ENCODE measurements at places on chromosomes 12 and 14.

- DNase-seq: no peak
These were observed 33.8 kb upstream of the ATP2B1 start for GRCh38 chr12:89742337-89743022.

DNA sequence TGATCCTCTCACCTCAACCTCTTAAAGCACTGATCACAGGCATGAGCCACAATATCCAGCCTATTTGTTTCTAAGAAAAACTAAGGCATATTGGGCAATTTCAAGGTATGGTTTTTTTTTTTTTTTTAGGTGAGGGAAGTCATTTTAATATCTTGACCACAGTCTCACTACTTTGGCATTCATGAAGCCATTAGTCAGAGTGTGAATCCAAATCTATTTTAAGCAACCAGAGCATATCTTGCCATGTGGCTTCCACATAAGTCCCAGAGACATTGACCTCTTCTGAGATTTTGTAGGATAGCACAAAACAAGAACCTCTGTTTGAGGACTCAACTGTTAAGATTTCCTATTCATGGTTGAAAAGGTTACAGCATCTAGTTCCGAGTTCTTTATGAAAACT lies 130.3 kb upstream of the RBM19 start:
- no peak for DNase-seq

DNA sequence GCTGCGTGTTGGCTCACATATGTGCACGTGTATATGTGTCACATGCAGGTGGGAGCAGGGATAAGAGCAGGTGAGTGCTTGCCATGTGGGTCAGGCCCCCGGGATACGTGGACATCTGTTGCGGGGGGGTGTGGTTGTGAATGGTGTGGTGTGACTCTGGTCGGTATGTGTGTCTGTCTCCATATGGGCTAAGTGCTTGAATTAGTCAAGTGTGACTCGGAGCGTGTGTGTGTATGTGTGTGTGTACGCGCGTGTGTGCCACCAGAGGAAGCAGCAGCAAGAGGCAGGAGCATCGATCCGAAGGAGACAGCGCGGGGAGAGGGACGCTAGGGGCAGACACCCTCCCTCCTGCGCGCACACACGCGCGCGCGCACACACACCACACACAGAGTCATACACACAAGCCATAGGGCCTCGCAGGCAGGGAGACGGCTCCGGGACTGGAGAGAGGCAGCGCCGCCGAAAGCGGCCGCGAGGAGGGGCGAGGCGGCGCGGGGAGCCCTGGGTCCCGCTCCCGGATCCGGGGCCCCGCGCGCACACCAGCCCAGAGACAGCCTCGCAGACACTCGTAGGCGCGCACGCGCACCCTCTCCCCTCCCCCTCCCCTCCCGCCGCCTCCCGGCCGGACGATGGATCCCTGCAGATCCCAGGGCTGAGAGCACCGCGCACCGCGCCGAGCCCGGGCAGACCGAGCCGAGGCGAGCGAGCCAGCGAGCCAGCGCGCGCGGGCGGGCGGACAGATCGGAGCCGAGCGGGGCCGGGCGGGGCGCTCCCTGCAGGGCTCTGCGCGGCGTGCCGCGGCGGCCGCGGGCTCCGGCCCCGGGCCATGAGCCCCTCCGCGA lies at the start of gene ASIC1:
TSS of gene ASIC1 (plus strand) at position 597 of the 842 bp plus-strand sequence. CDS start 1,171 bp downstream, outside the sequence.
- DNase-seq: no peak

DNA sequence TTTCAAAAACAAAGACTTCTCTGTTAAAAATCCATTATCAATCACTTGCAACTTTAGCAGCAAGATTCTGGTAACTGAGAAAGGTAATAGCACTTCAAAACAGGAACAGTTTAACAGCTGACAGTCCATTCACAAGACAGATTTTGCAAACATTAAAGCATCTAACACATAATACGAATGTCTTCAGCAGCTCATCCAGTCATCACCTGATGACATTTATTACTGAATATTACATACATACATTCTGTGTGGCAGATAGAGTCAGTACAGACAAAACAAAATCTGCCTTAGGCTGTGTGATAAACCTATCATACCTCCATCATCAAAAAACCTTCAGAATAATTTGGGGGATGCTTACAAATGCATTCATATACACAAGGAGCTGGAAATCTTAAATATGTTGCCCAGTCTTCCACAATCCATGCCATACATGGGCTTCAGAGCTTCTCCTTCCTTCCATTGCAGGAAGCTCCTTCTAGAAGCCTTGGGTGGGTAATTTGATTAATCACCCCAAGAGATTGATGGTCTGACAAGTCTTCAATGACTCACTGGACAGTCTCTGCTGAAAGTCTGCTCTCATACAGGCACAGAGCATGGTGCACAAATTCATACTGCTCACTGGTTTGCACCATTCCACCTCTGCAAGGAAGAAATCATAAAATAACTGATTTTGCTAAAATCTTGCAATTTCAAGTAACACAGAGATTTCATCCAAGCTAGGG lies 1.6 kb upstream of the PTPRB start:
- DNase-seq: no peak

DNA sequence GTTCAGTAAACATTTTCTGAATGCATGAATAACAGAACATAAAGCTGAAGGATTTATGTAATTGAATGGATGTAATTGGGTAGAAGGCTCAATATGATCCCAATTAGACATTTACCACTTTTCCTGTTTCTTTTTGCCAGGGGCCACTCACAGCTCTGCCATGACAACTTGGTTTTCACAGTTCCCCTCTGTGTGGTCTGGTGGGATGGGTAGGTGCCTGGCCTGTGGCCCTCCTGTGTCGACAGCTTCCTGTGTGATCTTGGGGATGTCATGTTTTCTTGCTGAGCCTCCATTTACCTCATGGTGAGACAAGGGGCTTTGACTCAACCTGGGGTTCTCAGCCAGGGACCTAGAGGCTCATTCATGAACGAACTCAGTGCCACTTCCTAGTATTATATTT lies 12.6 kb upstream of the SERPINA10 start:
- no peak for DNase-seq

DNA sequence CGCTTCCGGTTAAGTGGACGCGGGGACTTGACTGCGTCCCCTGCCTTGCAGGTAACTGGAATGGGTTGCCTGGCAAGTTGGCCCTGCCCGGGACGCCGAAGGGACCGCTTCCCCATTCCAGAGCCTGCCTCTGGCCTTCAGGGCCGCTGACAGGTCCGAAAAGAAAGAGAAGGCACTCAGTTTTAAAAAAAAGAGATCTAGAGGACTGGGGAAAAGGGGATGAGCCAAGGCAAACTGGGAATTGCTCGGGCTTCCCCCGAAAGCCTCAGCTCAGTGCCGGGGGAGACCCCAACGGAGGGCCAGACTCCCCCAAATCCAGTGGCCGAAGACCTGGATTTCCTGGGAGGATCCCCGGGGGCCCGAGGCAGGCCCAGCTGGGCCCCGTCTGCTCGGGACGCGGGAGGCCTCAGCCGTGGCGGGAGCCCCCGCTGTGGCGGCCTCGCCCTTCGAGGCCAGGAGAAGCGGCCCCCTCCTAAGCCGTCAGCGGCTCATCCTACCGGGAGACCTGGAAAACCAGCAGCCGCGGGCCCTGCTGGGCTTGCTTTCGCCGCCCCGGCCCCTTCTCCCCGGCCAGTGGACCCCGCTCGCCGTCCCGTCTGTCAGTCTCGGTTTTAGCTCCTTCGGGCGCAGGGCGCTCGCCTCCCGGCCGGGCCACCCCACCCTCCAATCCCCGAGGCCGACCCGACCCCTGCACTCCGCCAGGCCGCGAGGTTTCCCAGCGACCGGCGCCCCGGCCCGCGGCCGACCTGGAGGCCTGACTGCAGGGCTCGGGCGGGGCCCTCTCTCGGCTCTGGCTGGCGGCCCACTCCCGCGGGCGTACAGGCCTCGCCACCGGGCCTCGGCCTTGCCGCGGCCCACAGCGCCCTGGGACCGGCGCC lies 12.5 kb downstream of the OTX2 start:
- no peak for DNase-seq

DNA sequence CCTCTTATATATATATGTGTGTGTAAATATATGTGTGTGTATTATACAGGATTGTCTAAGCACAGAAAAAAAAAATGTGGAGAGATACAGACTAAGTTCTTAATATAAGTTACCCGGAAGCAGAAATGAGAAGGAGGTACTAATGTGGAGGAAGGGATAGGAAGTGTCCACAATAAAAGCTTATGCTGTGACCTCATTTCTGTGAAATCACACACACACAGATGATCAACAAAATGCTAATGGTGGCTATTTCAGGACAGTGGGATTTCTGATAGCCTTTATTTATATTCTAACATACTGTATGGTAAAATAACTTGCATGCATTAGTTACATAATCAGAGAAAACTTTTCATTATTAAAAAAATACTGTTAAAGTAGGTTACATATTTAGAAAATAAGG lies 8.5 kb upstream of the RAD51AP1 start:
- DNase-seq: no peak
